ENCODE measurements at places on chromosomes 13 and 19.

DNA sequence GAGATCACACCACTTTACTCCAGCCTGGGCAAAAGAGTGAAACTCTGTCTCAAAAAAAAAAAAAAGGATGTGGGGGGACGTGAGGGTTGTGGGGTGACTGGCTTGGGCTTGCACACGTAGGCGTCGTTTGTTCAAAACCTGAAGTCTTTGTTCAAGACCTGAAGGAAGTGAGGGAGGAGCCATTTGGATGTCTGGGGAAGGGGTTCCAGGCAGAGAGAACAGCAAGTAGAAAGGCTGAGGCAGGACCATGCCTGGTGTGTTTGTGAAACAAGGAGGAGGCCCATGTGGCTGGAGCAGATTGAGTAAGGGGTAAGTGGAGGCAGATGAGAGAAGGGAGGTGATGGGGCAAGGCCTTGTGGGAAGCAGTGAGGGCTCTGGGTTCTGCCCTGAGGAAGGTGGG is 27.8 kb downstream of the PIN1 start:
- DNase-seq, result no peak

- no peak for DNase-seq
These were observed 50.7 kb downstream of the UGGT2 start for GRCh38 chr13:96002322-96003131.

DNA sequence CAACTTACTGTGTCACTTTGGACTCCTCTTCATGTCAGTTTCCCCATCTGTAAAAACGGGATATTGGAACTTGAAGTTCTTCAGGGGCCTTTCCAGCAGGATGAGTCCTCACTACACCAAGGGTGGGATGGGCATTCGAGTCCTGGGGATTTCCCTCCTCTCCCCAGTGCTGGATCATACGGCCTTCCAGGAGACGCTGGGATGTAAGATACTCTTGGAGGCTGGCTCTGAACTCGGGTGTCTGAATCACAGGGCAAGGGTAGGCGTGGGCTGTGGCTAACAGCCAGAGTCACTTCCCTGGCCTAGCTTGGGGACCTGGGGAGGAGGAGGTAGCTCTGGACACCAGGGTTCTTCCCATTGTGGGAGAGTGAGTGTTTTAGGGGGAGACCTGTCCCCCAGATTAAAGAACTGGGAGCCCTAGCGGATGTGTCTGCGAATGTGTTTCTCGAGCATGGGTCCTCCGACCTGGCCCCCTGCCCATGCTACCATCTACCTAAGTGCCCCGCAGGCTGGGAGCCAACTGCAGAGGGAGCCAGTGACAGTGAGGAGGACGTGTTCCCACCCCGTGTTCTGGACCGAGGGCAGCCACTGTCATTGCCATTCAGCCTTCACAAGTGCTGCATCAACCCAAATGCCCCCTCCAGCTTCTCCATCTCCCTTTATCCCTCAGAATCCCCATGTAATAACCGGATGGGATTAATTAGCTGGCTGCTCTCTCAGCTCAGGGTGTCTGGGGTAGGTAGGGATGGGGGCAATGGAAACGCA is 2.4 kb upstream of the CYTH2 start:
- DNase-seq, result no peak

DNA sequence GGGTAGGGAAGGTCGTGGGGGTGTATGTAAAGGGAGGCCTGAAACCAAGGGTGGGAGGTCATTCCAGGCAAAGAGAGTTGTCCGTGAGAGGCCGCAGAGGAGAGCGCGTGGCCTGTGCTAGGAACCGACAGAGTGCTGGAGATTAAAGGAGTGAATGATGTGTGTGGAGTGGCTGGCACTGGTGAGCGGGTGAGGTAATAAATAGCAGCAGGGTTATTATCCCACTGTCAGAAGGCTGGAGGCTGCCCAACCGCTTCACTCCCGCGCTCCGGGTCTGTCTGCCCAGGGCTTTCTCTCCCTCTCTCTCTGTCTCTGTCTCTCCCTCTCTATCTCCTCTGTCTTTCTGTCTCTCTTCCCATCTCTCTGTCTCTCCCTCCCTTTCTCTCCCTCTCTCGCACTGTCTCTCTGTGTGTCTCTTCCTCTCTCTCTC is 17.4 kb downstream of the ZNF579 start:
- DNase-seq, result no peak

GRCh38 chr13:103033999-103034398 is 32.2 kb downstream of the SLC10A2 start:
- no peak for DNase-seq

GRCh38 chr13:60959427-60959826 is 456.2 kb downstream of the PCDH20 start:
- no peak for DNase-seq
